ENCODE measurements at places on chromosomes 3 and 15.

- no peak for DNase-seq
Measured at GRCh38 chr3:37752649-37753025, 109.0 kb upstream of the CTDSPL start.

DNA sequence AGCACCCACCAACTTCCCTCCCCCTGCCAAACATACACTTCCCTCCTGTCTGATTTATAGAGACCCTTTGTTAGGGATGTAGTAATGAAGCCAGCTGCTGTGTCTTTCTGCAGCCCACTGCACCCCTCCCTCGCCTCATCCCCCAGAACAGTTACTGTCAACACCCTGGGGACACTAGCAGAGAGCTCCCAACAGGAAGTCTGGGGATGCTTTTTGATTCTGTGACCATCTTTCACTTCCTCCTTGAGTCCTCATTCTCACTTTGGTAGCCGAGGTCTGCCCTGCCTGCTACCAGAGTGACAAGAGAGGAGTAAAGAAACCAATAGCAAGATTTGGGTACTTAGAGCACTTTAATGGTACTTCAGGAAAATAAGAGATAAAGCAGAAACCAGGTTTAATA is 201.6 kb downstream of the SATB1 start:
- DNase-seq = no peak

GRCh38 chr15:60683156-60683555 is 204.2 kb upstream of the ICE2 start:
- DNase-seq = no peak

- no peak for DNase-seq
Measured at GRCh38 chr3:191068946-191069813, 129.9 kb upstream of the OSTN start.

- no peak for DNase-seq
Measured at GRCh38 chr3:189593581-189593980, 37.6 kb upstream of the TP63 start.

DNA sequence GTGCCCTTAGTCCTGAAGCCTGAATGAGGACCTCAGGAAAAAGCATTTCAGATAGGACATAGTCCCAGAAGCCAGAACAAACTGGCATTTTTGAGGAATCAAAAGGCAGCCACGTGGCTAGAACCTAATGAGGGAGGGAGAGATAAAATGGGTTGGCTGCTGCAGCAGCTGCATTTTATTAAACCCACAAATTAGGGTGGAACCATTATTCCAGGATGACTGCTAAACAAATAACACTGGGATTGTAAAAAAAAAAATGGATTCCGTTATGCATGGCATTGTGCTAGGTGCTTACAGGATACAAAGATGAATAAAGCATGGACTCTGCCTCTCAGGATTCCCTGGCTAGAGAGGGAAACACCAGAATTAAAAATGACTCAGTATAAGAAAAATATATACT is 141.5 kb downstream of the SATB1 start:
- no peak for DNase-seq

DNA sequence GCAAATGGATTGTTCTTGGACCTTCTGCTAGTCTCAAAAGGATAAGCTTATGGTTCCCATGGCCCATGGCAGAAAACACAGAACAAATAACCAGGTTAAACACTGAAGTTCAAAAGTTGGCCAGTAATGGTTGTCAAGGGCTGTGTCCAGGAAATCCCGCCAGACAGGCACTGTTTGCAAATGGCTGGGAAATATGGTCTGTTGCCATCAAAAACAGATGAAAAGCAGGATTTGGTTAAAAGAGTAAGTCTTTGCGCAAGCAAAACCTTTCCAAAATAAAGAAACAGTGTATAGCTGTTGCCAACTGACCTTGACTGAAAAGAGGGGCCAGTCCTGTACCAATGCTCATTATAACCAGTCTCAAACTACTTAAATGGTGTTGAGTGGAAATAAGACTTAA is 58.6 kb downstream of the WWTR1 start:
- no peak for DNase-seq

DNA sequence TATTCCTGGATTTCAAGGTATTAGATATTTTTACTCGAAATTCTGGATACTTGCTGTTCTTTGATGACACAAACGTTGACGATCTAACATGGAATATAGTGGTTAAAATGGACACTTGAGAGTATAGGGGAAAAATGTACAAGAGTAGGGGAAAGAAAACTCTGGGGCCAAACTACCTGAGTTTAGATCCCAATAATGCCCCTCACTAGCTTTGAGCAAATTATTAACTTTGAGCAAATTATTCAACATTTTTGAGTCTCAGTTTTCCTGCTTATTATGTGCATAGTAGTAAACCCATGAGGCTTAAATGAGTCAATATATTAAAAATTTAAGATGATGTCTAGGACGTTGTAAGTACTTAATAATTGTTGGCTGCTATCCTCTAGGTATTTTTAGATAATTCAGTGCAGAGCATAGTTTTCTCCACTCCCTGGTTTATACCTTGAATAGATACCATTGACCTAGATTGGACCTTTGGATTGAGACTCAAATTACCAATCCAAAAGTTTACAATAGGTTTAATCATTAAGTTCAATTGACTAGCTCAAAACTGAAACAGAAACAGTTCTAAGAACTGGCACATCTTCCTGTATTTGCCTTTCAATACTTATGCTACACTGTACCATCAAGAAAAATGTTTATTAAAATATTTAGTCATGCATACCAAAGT is 4.5 kb downstream of the ADGRG7 start:
- no peak for DNase-seq

All from stimulated activated CD8-positive, alpha-beta memory T cell treated with anti-CD3 and anti-CD28 coated beads, Interleukin-15, amount 100 ng/mL, for 1 hour (primary cell).